ENCODE measurements at places on chromosomes 7 and 10.

- no peak for DNase-seq
Measured at GRCh38 chr10:29248158-29248557, 40.7 kb upstream of the LYZL1 start.

GRCh38 chr7:122743211-122743610 is 40.5 kb upstream of the RNF148 start:
- DNase-seq, result no peak

DNA sequence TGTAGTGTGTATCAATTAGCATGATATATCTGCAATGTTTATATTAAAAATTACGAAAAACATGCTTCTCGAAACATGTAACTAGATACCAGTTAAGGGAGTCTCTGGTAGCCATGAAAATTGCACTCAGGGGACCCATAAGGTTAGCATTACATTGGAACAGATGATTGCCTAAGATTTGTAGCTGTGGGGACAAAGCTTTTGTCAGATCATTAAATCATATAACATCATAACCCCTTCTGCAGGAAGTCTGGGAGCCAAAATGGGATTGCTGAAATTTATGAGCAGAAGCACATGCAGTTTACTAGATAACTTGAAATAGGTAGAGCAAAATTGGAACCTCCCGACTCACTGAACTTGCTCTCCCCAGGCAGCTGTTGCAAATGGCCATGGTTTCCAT is 235.0 kb upstream of the IGFBP3 start:
- DNase-seq, result no peak

GRCh38 chr10:123166618-123167017 is 12.4 kb downstream of the BUB3 start:
- DNase-seq, result no peak

DNA sequence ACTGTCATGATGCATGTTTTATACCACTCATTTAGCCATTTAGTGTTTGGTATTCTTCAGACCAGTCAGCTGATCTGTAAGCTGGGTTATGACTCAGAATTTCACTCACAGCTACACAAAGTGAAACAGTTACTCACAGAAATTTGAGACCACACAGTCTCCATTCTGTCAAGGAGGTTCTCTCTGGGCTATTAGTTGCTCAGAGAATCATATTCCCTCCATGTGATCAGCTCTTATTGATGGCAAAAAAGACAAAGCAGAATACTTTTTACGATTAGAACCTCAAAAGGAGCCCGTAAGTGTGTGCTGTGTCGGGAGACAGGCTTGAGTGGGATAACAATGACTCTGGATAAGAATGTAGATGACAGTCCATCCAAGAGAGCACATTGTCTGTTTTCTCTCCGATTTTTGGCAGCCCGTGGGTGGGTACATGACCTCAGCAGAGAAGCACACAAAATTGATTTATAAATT is 277.6 kb upstream of the SORCS1 start:
- DNase-seq, result peak; percentile 19

- DNase-seq, result no peak
Measured at GRCh38 chr7:30996256-30996655, 32.5 kb downstream of the GHRHR start.

GRCh38 chr7:141288626-141289025 is 214.8 kb downstream of the TMEM178B start:
- no peak for DNase-seq

GRCh38 chr7:1283941-1284742 is 51.5 kb downstream of the UNCX start:
- DNase-seq, result no peak

DNA sequence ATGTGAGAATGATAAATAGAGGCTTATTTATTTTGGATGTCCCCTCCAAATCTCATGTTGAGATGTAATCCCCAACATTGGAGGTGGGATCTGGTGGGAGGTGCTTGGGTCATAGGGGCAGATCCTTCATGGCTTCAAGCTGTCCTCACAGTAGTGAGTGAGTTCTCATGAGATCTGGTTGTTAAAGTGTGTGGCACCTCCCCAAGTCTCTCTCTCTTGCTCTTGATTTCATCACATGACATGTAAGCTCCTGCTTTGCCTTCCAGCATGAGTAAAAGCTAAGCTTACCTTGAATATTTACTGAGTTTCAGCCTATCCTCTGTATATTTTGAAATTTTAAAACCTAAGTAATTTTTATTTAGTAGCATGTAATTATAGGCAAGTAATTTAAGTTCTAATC is 444.9 kb downstream of the ARL4A start:
- no peak for DNase-seq

DNA sequence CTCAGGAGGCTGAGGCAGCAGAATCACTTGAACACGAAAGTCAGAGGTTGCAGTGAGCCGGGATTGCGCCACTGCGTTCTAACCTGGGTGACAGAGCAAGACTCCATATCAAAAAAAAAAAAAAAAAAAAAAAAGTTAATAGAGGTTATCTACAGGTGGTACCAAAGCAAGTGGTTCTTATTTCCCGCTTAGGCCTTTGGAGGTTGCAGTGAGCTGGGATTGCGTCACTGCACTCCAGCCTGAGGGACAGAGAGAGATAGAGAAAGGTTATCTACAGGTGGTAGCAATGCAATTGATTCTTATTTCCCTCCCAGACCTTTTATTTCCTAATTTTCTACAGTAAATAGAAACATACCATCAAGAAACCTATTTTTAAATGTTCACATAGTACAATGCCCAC is 98.2 kb downstream of the DLG5 start:
- no peak for DNase-seq

- DNase-seq, result no peak
Measured at GRCh38 chr7:24829787-24830186, 72.5 kb upstream of the GSDME start.

GRCh38 chr7:21806388-21806787 is 139.3 kb downstream of the CDCA7L start:
- DNase-seq, result no peak

DNA sequence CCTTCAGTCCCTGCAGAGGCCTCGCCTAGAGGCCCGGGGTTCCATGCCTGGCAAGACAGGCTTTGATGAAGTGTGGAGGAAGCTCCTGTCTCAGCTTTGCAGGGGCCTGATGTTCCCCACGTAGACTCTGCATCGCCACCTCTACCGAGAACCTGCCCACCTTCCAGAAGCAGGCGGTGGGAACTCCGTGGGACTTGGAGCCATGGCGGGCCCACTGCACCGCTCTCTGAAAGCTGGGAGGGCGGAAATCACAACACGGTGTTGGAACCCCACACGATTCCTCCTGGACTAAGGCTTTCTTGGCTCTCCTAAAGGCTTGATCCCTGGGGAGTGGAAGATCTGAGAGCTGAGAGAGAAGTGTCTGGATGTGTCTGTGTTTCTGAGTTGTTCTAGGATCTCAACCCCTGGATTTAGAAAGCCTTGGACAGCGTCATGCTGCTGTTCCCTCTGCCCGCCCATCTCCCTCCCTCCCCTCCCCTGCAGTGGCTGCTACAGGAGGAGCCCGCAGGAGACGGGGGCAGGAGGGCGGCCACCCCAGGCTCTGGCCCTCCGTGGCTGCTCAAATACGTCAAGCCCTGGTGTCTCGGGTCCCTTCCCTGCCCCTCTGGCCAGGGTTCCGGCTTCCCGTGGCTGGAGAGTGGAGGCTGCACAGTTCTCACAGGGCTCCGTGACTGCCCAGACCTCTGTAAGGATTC is 79.7 kb downstream of the VIPR2 start:
- DNase-seq, result no peak

- no peak for DNase-seq
Measured at GRCh38 chr10:43037440-43037839, 39.4 kb upstream of the RET start.

DNA sequence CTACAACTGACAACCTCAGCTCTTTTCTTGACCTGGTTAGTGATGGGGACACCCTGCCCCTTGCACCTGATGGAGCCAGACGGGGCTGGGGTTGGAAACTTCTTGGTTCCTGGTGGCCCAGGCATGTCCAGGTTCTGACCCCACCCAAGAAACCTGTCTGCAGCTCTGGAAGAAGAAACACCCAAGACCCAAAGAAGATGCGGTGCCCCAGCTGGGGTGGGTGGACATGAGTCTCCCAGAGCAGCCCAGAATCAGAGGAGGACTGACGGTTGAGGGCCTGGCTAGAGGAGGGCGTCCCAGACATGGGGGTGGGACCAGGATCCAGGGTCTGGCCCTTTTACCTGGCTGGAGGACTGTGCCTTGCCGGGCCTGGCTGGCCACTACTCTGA is 202.4 kb downstream of the GLRX3 start:
- no peak for DNase-seq

GRCh38 chr7:28697913-28698563 is 260.1 kb downstream of the TRIL start:
- DNase-seq, result no peak

- no peak for DNase-seq
Measured at GRCh38 chr10:26478061-26478460, 39.9 kb downstream of the APBB1IP start.

DNA sequence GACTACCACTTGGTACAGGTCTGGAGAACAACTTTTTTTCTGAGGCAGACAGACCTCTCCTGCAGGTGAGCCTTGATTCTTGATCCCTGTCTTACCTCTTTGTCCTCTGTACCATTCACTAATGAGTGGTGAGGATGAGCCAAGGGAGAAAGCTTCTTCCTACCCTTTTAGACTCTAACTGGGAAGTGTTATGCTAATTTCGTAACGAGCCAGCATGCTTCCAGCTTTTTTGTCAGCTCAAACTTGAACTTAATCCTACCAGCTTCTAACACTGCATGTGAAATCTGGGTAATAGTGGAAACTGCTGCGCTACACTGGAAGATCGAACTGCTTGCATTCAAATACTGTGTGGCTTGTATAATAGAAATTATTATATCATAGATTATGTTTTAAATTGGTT is 87.0 kb downstream of the NEUROD6 start:
- DNase-seq, result no peak

DNA sequence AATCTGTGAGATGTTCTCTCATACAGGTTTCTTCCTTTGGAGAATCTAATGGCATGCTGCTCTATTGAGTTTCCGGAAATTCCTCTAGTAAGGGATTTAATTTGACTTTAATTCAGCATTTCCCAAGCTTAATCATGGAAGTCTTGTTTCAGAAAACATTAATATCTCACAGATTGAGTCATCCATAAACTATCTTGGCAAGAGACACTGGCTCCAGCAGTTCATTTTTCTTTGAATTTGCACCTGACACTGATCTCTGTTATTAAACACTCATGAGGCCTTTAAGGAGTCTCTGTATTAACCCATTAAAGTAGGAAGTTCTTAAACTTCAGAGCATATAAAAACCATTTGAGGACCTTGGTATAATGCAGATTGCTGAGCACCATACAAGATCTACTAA is 3.6 kb upstream of the ITGB8 start:
- peak; percentile 31 for DNase-seq

GRCh38 chr7:31493714-31494181 is 20.1 kb upstream of the ITPRID1 start:
- no peak for DNase-seq

DNA sequence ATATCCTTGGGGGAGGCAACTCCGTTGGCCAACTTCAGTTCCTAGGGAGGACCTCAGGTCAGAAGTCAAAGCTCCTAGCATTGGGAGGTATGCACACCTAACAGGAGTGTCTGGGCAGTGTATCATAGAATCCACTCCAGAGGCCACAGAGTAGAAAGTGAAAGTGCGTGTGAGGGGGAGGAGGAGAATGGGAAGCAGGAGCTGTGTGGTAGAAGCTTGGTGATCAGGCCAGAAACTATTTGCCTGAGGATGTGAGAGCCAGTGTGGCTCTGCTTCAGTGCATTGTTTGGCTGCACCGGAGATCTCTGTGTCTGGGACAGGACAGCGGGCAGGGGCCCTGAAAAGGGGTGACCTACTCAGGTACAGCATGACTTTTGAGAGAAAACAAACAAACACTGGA is 557.4 kb upstream of the VSTM2A start:
- DNase-seq, result no peak

- no peak for DNase-seq
Measured at GRCh38 chr7:36309716-36310115, 79.9 kb upstream of the ANLN start.

GRCh38 chr10:117535298-117536071 is 7.1 kb upstream of the EMX2 start:
- DNase-seq, result no peak

DNA sequence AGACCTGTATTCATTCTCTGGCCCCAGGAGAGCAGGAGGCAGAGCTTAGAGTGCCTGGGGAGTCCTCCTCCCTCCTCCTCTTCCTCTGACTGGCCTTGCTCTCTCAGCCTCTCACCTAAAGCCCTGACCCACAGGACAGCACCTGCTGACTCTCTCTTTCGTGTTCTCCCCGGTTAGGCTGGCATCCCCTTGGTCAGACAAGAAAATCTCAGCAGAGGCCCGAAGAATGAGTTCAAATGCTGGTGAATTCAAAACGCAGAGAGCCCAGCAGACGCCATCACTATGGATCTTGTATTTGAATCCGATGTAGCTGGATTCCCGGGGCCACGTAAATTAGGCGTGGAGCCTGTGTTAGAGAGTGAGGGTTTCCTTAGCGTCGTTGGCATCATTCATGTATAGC is 255.3 kb downstream of the KLF6 start:
- no peak for DNase-seq
